ENCODE measurements at places on chromosomes 16 and 17. TPM values are rescaled to one million over a fixed set of nuclear protein-coding genes. Genes with fewer than 3 reads are reported as not detected.

DNA sequence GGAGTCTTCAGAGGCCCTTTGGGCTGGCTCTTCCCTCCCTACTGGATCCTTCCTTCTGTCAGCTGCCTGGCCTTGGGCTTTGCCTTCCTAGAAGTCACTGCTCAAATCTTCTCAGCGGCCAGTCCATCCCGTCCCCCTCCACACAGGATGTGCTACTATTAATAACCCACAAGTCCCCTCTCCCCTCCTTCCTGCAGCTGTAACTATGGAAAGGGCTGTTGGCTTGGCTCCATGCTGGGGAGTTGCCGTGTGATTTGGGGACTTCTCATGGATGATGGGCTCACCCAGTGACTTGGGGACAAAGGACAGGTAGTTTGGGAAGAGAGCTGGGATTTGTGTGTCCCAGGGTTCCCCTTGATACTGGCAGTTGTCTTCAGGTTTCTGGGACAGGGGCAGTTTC is 19.4 kb downstream of the TMEM94 start:
- no peak overlapping the region for H3K4me3 ChIP-seq
- DNase-seq = no peak
- H3K27ac ChIP-seq = peak overlapping the region; percentile 52
- peaks cover 38% of the 10 kb centered on the region for H3K4me1 ChIP-seq
- no peaks in the 10 kb centered on the region for H3K36me3 ChIP-seq

DNA sequence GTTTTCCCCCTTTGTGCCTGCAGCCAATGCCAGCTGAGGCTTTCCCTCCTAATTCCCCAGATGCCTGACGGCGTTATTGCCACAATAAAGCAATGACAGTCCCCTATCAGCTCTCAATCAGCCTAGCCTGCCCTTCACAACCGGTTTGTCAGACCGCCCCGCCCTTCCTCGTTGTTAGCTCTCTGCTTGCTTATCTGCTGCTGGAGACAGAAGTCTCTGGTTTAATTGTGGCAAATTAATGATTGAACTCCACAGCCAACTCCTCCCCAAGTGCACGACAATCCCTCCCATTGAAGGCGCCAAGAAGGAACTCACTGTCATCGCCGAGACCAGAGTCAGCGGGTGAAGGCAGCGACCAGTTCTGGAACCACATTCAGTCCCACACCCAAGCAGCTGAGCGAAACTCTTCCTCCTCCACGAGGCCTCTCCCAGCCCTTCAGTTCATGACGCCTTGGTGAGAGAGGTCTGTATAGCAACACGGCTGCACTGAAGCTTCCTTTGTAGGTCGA is 474.4 kb downstream of the SLC39A11 start:
- DNase-seq = no peak
- H3K36me3 ChIP-seq = no peaks in the 10 kb centered on the region
- H3K27me3 ChIP-seq = no peaks in the 10 kb centered on the region
- peaks cover 30% of the 10 kb centered on the region for H3K4me1 ChIP-seq
- no peak overlapping the region for H3K4me3 ChIP-seq

The TERB1 gene
- total RNA-seq = not detected

DNA sequence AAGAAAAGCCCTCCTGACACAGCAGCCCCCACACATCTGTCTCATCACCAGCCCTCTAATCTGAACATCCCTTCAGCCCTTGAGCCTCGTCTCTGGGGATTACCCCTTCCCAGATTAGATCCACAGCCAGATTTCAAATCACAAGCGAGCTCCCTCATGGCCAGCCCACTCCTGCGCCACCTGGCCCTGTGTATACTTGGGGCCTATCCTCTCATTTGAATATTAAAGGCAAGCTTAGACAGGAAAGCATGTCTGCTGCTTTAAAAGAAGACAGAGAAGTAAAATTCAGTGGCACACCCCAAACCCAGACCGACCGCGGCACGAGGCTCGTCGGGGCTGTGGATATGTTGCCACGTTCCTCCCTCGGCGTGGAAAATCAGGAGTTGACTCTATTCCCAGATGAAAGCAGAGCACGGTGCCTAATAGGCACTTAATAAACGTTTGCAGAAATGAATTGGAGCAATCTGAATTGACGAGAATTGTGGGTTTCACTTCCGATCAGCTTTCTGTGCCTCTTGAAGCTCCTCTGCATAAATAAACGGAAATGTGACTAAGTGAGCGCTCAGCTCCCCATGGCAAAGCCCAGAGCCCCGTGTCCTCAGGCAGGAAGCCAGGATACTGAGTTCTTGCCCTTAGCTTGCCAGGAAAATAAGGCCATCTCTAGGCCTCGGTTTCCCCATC is 108.0 kb downstream of the CCDC182 start:
- no peak overlapping the region for H3K27ac ChIP-seq
- H3K4me3 ChIP-seq = no peak overlapping the region
- no peaks in the 10 kb centered on the region for H3K27me3 ChIP-seq
- no peak for DNase-seq

DNA sequence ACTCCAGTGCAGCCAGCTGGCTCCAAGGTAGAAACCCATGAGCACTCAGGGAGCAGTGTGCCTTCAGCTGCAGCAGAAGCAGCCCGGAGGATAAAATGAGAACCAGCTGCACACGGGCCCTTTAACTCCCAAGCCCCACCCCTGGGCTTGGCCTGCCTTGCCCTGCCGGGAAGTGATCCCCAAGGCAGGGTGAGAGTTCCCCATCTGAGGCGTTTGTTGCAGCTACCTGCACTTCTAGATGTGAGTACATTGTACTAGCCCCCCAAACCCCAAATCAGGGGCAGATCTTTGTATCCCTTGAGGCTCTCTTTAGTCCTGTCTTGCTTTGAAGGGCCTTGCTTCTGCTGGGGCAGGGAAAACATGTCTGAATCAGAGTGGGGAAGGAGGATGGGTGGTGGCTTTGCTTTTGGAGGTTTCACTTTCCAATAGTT is at the start of gene MVP:
Gene MVP (plus strand): TSS at position 192 of the 431 bp plus-strand sequence. CDS start 10,088 bp downstream, outside the sequence.
- H3K27ac ChIP-seq = peak within 1 kb of the TSS; percentile 93
- no peaks in the 10 kb centered on the region for H3K27me3 ChIP-seq
- peaks cover 84% of the 10 kb centered on the region for H3K4me1 ChIP-seq
- H3K4me3 ChIP-seq = peak within 1 kb of the TSS; percentile 65
- H3K36me3 ChIP-seq = peaks cover 5% of the 10 kb centered on the region
- peak; percentile 90 for DNase-seq

- H3K4me1 ChIP-seq = no peaks in the 10 kb centered on the region
- no peaks in the 10 kb centered on the region for H3K27me3 ChIP-seq
- DNase-seq = peak; percentile 34
- no peaks in the 10 kb centered on the region for H3K36me3 ChIP-seq
- H3K27ac ChIP-seq = no peak overlapping the region
Measured at GRCh38 chr16:55039511-55039910, 108.8 kb downstream of the IRX5 start.

DNA sequence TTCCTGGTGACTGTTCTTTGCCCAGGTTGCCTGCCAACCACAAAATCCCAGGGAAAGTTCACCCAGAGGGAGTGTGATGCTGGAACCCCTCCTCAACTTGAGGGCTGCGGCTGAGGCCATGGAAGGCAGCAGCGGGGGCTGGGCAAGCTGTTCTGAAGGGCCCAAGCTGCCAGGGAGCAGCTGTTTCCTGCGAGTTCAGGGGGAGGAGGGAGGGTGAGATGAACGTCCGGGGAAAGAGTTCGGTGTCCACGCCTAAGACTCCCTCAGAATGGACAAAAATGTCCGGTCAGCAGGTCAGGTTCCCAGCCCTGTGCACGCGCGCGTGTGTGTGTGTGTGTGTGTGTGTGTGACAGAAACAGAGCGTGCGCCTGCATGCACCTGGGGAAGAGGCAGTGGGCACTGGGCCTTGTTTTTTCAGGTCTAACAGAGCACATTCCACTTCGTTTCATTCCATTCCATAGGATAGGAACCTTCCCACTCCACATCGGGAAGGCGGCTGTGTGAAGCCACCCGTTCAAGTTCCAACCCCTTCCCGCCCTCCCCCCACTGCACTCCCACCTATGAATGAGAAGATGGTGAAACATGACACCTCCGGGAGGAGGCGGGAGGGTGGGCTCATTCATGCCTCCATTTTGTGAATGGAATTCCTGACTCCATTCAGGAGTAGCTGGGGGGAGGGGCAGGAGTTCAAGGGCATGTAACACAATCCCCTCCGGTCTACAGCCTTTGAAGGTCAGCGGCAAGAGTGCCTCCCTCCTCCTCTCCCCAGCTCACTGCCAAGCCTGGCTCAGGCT is 15.7 kb downstream of the ETV4 start:
- DNase-seq = no peak
- peaks cover 16% of the 10 kb centered on the region for H3K4me1 ChIP-seq
- H3K27ac ChIP-seq = no peak overlapping the region
- H3K27me3 ChIP-seq = no peaks in the 10 kb centered on the region
- H3K4me3 ChIP-seq = peak overlapping the region; percentile 22
- H3K36me3 ChIP-seq = no peaks in the 10 kb centered on the region

The TEX14 gene
- total RNA-seq = not detected

The IRF8 gene
- total RNA-seq = 7.6 TPM

The GABARAPL2 gene
- total RNA-seq = 86.4 TPM

The G6PC1 gene
- not detected for total RNA-seq

- H3K4me3 ChIP-seq = no peak overlapping the region
- H3K27me3 ChIP-seq = no peaks in the 10 kb centered on the region
Measured at GRCh38 chr17:80125656-80126448, 21.1 kb downstream of the EIF4A3 start.

The DNASE1L2 gene
- total RNA-seq = 0.74 TPM

The PARD6A gene
- 1.2 TPM for total RNA-seq

DNA sequence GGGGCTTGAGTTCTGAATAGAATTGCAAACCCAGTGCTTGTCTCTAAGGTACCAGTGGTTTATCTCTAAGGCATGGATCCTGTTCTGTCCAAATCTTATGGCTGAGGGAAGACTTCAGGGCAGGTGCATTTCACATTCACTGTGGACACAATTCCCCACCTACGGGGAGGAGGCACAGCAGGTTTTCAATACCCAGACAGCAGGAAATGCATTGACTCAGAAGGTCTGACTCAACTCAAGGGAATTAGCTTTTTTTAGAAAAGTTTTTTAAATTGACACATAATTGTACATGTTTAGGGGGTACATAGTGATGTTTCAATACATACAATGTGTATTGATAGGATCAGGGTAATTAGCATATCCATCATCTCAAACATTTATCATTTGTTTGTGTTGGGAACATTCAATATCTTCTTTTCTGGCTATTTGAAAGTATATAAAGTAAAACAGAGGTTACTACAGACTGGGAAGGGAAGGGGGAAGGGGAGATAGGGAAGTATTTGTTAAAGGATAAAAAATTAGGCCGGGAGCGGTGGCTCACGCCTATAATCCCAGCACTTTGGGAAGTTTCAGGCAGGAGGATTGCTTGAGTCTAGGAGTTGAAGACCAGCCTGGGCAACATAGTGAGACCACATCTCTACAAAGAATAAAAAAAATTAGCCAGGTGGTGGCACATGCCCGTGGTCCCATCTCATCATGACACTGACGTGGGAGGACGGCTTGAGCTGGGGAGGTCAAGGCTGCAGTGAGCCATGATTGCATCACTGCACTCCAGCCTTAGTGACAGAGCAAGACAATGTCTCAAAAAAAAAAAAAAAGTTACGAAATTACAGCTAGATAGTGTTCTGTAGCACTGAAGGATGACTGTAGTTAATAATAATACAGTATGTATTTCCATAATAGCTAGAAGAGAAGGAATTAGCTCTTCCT is 54.9 kb downstream of the RGS9 start:
- no peak overlapping the region for H3K4me3 ChIP-seq
- H3K27me3 ChIP-seq = no peaks in the 10 kb centered on the region
- DNase-seq = no peak
- H3K27ac ChIP-seq = no peak overlapping the region
- no peaks in the 10 kb centered on the region for H3K36me3 ChIP-seq

GRCh38 chr16:81263470-81264220 is 25.2 kb downstream of the BCO1 start:
- H3K4me3 ChIP-seq = no peak overlapping the region
- H3K4me1 ChIP-seq = peaks cover 18% of the 10 kb centered on the region
- no peak overlapping the region for H3K27ac ChIP-seq
- no peaks in the 10 kb centered on the region for H3K36me3 ChIP-seq
- no peaks in the 10 kb centered on the region for H3K27me3 ChIP-seq
- no peak for DNase-seq

The IL21R gene
- 0.98 TPM for total RNA-seq

DNA sequence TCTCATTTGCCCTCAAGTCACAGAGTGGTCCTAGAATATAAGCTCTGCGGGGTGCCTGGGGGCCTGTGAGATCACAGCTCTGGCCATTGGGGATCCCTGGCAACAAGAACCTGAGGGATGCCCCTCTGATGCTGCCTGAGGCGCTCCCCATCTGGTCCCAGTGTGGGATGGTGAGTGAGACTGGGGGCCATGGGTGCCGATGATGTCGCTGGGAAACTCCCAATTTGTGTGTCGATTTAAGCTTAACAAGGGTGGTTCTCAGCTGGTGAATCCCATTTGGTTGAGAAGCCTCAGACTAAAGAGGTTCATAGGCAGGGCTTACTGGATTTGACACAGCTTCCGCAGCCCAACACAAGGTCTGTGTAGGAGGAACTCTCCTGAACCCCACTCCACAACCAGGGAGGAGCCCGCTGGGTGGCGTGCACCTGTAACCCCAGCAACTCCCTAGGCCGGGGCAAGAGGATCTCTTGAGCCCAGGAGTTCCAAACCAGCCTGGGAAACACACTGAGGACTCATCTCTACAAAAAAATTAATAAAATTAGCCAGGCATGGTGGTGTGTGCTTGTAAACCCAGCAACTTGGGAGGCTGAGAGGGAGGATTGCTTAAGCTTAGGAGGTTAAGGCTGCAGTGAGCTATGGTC is 63.7 kb upstream of the SIAH1 start:
- peak; percentile 70 for DNase-seq
- no peak overlapping the region for H3K27ac ChIP-seq
- no peak overlapping the region for H3K4me3 ChIP-seq
- peaks cover 16% of the 10 kb centered on the region for H3K4me1 ChIP-seq
- no peaks in the 10 kb centered on the region for H3K36me3 ChIP-seq

DNA sequence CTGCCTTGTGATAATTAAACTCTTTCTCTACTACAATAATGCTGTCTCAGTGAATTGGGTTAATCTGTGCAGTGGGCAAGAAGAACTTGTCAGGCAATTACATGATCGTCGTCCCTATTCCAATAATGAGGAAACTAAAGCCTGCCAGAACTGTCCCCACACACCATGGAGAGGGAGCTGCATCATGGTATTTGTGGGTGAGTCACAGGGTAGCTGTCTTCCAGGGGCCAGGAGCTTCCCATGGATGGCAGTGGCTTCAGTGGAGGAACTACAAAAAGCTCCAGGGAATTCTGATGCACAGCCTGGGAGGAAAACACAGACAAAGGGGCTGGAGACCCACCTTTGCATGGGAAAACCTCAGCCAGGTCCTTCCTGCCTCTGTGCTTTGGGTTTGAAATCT is 83.3 kb upstream of the C16orf82 start:
- H3K36me3 ChIP-seq = no peaks in the 10 kb centered on the region
- H3K27ac ChIP-seq = no peak overlapping the region
- no peaks in the 10 kb centered on the region for H3K27me3 ChIP-seq
